ENCODE measurements at places on chromosomes 13 and 19.

GRCh38 chr19:18590273-18591272, 2.0 kb downstream of the REX1BD start:
- DNase-seq: peak; percentile 66

DNA sequence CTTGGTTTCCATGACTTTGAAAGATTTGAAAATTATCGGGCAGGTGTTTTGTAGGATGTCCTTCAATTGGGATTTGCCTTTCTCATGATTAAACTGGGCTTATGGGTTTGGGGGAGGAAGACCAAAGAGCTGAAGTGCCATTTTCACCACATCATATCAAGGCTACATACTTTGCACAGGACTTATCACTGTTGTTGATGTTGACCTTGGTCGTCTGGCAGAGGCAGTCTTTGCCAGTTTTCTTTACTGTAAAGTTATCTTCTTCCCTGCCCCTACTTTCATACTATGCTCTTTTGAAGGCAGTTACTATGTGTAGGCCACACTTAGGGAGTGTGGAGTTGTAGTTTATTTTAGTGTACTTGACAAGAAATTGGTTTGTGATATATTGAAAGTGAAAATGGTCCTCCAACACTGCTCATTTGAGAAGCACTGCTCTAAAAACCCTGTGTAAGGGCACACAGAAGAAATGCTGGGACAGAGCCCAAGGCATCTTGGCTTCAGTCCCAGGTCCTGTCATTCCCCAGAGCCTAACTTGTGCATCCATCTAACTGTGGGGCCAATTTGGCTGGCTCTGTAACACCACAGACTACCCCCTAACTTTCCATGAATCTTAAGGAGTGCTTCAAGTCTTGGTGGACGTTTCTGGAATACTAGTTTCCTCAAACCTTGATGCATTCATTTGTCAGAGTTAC, 384.9 kb downstream of the KCNRG start:
- peak; percentile 79 for DNase-seq

DNA sequence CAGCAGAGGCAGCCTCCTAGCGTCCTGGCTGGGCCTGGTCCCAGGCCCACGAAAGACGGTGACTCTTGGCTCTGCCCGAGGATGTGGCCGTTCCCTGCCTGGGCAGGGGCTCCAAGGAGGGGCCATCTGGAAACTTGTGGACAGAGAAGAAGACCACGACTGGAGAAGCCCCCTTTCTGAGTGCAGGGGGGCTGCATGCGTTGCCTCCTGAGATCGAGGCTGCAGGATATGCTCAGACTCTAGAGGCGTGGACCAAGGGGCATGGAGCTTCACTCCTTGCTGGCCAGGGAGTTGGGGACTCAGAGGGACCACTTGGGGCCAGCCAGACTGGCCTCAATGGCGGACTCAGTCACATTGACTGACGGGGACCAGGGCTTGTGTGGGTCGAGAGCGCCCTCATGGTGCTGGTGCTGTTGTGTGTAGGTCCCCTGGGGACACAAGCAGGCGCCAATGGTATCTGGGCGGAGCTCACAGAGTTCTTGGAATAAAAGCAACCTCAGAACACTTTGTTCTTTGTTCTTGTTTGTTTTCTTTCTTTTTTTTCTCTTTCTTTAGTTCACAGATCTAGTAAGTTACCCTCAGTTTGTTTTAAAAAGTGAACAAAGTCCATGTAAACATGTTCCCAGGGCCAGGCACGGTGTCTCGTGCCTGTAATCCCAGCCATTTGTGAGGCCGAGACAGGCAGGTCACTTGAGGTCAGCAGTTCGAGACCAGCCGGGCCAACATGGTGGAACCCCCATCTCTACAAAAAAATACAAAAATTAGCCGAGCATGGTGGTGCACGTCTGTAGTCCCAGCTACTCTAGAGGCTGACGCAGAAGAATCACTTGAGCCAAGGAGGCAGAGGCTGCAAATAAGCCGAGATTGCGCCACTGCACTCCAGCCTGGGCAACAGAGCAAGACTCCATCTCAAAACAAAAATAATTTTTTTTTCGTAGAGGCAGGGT, 10.2 kb downstream of the ANGPTL4 start:
- no peak for DNase-seq

- DNase-seq: no peak
These were observed 1205.2 kb upstream of the MIR17HG start for GRCh38 chr13:90142251-90142650.

- DNase-seq: no peak
These were observed 36.8 kb downstream of the ACTN4 start for GRCh38 chr19:38684078-38684861.

GRCh38 chr19:10835089-10835753, 791 bp downstream of the TMED1 start:
- DNase-seq: no peak

DNA sequence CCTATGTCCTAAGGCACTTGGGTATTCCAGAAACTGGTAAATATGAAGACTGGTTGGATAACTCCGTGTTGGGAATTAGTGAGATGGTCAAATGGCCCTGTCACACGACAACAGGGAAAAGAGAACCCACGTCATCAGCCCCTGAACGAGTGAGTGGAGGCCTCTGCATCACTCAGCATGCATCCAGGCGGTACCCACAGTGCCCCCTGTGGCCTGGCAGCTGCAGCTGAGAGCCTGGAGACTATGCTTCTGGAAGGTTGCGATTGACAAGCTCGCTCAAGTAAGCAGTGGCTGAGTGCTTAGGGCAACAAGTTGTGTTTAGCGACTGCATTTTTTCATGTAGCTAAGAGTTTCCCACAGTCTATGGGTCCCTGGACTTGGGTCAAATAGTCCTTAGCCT, 55.9 kb downstream of the COL4A2 start:
- DNase-seq: no peak

GRCh38 chr13:107600971-107601370, 614.4 kb downstream of the LIG4 start:
- DNase-seq: no peak

DNA sequence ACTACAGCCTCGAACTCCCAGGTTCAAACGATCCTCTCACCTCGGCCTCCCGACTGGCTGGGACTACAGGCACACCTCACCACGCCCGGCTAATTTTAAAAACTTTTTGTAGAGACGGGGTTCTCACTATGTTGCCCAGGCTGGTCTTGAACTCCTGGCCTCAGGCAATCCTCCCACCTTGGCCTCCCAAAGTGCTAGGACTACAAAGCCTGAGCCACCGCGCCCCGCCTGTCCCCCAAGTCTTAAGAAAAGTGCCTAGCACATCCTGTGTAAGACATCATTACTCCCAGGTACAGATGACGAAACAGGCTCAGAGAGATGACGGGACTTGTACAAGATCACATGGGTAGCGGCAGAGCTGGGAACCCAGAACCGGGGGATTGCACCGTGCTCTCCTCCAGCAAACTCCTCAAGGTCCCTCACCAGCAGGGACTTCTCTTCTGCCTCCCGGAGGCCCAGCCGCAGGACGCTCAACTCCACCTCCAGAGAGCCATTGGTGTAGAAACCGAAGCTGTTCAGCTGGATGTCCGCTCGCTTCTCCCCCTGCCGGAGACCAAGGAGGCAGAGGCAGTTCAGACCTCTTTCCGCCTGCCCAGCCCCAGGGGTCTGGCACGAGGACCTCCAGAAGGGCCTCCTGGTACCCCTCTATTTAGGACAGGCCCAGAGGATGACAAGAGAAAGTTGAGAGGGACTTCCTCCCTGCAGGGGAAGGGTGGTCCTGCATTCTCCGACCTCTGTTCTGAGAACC, 1.0 kb downstream of the GPR108 start:
- DNase-seq: no peak

- DNase-seq: no peak
These were observed 56.6 kb upstream of the MYO16 start for GRCh38 chr13:108572782-108573211.

GRCh38 chr13:106919638-106920037, 351.7 kb upstream of the ARGLU1 start:
- DNase-seq: no peak

- no peak for DNase-seq
These were observed 316.6 kb downstream of the DCLK1 start for GRCh38 chr13:35814605-35815011.

DNA sequence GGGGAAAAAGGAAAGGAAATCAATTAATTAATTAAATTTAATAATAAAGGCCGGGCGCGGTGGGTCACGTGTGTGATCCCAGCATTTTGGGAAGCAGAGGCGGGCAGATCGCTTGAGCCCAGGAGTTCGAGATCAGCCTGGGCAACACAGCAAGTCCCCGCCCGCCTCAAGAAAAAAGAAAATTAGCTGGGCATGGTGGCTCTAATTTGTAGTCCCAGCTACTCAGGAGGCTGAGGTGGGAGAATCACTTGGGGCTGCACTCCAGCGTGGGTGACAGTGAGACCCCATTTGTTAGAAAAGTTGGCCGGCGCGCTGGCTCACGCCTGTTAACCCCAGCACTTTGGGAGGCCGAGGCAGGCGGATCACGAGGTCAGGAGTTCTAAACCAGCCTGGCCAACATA, 733 bp upstream of the CD320 start:
- no peak for DNase-seq

- DNase-seq: no peak
These were observed 83.6 kb upstream of the ARHGEF7 start for GRCh38 chr13:111031531-111031961.

DNA sequence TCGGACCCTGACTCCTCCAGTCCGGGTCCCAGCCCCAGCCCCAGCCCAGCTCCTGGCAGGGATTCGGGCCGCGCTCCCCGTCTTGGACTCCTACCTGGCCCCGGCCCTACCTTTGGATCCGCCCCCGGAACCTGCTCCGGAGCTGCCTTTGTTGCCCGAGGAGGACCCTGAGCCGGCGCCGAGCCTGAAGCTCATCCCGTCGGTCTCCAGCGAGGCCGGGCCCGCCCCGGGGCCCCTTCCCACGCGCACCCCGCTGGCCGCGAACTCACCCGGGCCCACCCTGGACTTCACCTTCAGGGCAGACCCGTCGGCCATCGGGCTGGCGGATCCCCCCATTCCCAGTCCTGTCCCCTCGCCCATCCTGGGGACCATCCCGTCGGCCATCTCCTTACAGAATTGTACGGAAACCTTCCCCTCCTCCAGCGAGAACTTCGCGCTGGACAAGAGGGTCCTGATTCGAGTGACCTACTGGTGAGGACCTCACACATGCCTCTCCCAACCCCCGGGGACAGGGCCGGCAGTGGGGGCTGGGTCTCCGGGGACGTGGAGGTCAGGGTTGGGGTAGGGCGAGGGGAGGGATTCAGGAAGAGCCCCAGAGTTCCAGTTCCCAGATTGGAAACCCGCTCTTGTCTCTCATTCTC, 732 bp downstream of the SELENOV start:
- DNase-seq: no peak

- DNase-seq: no peak
These were observed 48.5 kb downstream of the GNG7 start for GRCh38 chr19:2653710-2654707.

DNA sequence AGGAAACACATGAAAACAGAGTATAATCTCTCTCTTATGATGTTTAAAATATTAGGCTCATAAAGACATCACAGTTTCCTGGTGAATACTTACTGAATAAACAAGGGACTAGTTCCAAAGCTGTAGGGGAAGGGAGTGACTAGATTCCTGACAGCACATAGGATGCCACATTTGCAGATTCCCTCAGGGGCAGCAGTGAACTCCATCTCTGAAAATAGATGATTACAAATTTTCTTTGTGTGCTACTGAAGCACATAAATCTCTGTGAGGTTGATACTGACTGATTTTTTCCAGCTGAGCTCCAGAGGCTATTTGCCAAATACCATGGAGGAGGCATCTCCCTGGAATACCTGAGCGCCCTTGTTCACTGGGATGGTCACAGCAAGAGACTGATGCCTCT, 77.3 kb downstream of the FGF9 start:
- DNase-seq: no peak

- DNase-seq: no peak
These were observed 5.7 kb upstream of the CDC42EP5 start for GRCh38 chr19:54478677-54479266.

DNA sequence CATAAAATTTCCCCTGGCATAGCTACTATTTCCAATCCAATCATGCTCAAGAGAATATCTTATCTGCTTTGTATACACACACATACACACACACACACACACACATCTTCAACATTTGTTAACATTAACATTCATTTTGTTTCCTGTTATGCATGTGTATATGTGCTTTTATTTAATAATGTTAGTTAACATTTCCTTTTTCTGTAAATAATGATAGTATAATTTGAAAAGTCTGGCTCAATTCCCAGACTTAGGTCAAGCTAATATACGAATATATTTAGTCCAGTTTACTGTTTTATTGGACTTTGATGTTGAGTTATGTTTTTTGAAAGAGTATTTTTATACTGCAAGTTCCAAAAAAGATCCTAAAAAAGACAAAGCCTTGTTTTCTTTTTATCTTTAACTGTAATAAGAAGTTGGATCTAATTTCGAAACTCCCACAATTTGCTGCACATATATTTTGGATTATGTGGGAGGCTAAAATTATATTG, 1072.4 kb downstream of the EFNB2 start:
- DNase-seq: no peak

Measured in substantia nigra (tissue), 51 donors.